ENCODE measurements at places on chromosomes 6 and 20.

DNA sequence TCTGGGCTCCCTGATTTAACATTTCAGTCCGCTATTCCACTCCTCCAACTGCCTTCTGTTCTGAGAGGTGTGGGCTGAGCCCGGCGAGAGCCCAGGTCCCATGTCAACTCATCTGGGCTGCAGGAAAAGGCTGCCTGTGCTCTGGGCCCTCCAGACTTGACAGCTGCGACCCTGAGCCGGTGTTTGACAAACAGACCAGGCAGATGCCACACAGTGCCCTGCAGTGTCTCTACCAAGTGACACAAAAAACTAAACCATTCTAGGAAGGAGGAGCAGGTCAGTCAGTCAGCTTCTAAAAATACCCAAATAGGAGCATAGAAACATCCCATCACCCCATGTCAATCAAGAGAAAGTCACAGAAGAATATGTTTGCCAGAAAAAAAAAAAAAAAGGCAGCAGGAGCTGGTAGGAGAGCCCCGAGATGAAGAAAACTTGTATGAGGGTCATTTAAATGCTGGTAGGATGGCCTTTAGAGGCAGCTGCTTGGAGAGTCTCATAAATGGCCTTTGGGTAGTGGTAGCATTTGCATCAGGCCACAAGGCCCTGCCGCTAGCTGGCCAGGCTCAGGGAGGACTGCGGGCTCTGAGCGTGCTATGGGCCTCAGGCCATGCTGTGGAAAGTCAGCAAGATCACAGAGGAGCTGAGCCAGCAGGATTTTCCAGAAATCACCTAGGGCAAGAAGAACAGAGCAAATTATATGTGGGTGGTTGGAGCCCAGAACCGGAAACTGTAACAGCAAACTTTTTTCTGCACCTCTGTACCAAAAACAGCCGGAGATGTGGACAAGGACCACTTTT, 36.6 kb upstream of the GFOD1 start:
- DNase-seq: no peak

DNA sequence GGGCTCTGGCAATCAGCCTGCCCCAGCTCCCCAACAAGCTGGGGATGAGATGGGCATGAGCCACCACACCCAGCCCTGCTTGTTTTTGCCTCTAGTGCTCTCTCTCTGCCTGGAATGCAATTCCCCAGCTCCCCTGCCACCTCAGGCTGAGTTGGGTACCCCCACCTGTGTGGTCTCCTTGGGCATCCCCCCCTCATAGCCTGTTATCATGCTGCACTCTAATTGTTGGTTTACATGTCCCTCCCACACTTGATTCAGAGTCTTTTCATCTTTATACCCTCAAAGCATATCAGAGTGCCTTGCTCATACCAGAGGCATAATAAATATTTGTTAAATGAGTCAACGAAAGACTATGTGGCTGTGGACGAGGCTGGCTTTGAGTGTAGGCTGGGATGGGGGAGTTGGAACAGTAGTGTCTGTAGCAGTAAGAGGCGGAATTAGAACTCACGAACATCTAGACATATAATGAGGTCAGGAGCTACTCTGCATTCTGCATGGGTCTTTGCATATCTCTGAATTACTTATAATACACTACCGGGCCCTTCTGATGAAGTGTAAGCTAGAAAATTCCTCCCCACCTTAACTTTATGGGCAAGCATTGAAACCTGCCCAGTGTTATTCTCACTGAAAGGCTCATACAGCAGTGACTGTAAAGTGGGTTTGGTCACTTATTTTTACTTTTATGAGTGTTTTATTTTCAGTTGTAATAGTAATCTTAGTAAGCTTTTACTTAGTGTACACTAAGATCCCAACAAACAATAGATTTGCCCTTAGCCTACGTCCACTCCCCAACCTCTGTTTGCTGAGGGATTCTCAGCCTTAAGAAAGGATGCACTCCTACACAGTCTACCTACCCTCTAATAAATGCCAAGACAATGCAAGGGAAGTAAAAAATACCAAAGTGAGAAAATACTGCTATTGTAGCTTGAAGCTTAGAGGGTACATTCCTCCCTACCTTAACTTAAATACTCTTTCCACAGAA, 58.7 kb downstream of the EDN1 start:
- DNase-seq: no peak

GRCh38 chr6:35297601-35298481, at the start of gene DEF6:
DEF6 (plus strand) TSS chr6:35297818; CDS start chr6:35297857, 39 bp downstream.
- peak; percentile 69 for DNase-seq

GRCh38 chr6:153162646-153163045, 31.6 kb upstream of the RGS17 start:
- DNase-seq: no peak

- DNase-seq: peak; percentile 44
These were observed 1.2 kb upstream of the RBM38 start for GRCh38 chr20:57389695-57390603.

GRCh38 chr6:50706575-50706974, 6.8 kb upstream of the TFAP2D start:
- DNase-seq: no peak

DNA sequence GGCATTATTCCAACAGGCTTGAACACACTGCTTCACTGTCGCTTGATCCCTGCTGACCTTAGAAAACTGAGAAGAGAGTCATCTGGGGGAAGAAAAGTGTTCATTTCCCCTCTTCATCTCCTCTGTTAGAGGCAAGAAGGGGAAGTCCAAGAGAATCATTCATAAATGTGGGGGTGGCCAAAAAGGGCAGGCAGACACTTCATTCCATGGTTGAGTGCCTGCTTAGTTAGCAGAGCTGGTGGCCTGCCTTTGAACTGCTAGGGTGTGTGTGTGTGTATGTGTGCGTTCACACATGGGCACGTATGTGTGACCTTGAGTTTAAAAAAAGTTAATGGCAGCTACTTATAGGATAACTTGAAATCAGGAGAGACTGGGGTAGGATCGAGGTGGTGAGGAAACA, 39.4 kb upstream of the RFPL4B start:
- no peak for DNase-seq

DNA sequence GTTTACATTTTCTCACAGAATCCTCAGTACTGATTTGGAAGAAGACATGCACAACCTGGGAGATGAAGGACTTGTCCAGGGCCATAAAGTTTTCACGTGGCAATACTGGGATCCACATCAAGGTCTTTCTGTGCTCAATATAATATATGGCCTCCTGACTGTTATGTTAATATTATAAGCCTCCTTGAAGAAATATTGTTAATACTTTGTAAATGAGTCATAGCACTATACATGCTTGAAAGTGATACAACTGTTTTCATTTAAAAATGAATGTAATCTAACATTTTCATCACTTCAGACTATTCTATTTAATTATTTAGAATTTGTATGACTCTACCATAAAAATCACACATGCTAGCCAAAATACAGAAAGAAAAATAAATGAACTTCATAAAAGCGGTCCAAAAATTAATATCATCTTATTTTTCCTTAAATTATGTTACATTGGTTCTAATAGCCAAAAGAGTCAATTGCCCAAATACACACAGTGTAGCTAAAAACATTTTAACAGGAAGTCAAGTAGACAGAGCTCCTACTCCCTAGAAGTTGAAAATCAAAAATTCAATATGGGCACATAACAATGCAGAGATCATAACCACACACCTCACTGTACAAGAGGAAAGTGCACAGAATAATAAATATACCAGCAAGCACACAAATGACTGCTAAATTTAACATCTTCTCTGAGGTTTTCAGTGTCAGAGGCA, 188.0 kb upstream of the HDDC2 start:
- DNase-seq: no peak

- DNase-seq: no peak
These were observed 189.0 kb upstream of the TFAP2D start for GRCh38 chr6:50524341-50524740.

DNA sequence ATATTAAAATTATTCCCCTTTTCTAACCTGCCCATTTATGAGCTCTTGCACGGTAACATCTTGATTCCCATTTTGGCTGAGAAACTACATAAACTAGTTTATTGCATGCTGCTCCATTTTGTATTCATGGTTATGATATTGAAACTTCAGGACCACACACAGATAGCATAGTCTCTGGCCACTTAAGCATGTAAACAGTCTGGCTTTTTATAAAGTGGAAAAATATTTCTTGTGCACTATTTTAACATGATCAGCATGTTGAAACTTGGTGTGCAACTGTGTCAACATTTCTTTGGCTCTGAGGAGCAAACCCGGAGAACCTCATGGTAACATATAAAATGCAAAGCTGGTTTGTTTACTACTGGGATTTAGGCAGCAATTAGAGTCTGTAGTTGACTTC, 70.7 kb downstream of the SLX4IP start:
- no peak for DNase-seq

DNA sequence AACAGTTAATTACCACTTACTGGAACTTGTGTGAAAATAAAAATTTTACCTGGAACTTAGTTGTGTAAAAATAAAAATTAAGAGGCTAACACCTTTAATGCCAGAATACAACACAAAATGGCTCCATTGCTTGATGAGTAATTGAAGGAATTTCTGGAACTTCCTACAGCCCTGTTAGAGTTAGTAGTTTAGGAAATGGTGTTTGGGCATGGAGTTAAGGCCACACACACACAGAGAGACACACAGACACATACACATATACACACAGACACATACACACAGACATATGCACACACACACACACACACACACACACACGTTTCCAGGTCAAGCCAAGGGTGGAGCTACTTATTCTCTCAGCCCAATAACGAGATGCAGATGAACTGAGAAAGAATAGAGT, 20.6 kb upstream of the CST3 start:
- no peak for DNase-seq
